Activated T-helper 17 cell treated with anti-CD3 and anti-CD28 coated beads, Interleukin-2, amount 50 U/mL, for 72 hours (primary cell): ENCODE measurements at places on chromosomes 6 and 20.

DNA sequence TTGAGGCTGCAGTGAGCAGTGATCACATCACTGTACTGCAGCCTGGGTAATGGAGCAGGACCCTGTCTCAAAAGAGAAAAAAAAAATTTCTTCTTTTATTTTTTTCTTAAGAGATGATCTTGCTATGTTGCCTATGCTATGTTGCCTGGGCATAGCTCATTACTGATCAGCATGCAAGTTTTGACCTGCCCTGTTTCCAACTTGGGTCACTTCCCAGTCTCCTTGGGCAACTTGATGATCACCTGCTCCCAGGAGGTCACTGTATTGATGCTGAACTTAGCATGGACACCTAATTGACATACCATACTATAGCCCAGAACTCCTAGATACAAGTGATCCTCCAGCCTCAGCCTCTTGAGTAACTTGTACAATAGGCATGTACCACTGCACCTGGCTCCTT lies 30.7 kb upstream of the NANP start:
- H3K4me3 ChIP-seq, result no peak overlapping the region
- no peaks in the 10 kb centered on the region for H3K36me3 ChIP-seq
- H3K27ac ChIP-seq, result no peak overlapping the region
- H3K4me1 ChIP-seq, result peaks cover 8% of the 10 kb centered on the region
- no peak for ATAC-seq

GRCh38 chr6:15952231-15953151 lies 176.4 kb upstream of the MYLIP start:
- no peak for ATAC-seq
- H3K27ac ChIP-seq, result no peak overlapping the region
- peaks cover 13% of the 10 kb centered on the region for H3K4me1 ChIP-seq
- H3K27me3 ChIP-seq, result no peaks in the 10 kb centered on the region

DNA sequence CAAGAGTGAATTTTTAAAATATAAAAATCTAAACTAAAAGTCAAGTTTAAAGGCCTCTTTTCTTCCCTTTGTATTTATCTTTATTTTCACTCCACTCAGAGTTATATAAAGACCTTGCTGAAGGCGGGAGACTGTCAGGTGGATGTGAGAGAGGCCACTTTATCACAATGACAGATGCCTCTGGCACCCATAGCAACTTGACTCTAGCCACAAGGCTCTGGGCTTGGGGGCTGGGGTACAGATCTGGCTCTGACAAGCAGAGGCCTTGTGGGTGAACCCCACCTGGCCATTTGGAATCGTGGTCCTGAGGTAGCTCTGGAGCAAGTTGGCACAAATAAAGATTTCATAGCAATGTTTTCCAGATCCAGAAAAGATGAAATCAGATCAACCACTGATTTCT lies 417.2 kb downstream of the RFPL4B start:
- no peak for ATAC-seq
- no peaks in the 10 kb centered on the region for H3K4me1 ChIP-seq
- H3K27ac ChIP-seq, result no peak overlapping the region

DNA sequence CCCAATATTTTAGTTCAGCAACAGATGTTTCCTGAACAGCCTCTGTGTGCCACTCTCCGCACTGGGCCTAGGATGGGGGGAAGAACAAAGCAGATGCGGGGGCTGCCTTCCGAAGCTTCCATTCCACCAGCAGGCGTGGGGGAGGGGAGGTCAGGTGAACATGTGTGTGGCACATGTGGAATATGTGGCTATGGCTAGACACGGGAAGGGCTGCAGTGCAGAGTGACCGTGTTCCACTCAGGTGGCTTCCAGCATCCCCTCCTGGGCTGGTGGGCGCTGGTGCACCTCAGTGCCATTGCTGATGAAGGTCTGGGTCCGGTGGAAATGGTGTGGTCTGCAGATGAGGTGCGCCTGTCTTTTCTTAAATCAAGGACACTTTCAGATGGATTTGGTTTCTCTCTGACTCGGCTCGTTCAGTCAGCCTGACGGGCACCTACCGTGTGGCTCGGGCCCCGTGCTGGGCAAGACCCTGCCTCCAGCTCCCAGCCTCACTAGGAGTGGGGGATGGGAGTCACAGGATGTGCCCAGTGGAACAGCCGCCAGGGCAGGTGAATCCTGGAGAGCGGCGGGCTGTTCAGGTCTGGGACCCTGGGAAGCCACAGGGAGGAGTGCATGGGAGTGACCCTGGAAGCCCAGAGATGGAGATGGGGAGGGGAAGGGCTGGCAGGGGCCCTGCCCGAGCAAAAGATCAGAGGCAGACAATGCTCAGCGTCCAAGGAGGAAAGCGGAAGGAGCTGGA lies 111.0 kb downstream of the SYCP2 start:
- no peak overlapping the region for H3K4me3 ChIP-seq
- H3K36me3 ChIP-seq, result no peaks in the 10 kb centered on the region
- ATAC-seq, result no peak
- peaks cover 8% of the 10 kb centered on the region for H3K27me3 ChIP-seq

- H3K4me1 ChIP-seq, result no peaks in the 10 kb centered on the region
- no peak overlapping the region for H3K27ac ChIP-seq
- no peak overlapping the region for H3K4me3 ChIP-seq
- no peak for ATAC-seq
- no peaks in the 10 kb centered on the region for H3K27me3 ChIP-seq
- H3K36me3 ChIP-seq, result no peaks in the 10 kb centered on the region
These were observed 133.1 kb upstream of the PCSK2 start for GRCh38 chr20:17093782-17094181.
